ENCODE measurements at places on chromosomes 4 and X.

GRCh38 chr4:23881052-23881501, 8.8 kb downstream of the PPARGC1A start:
- DNase-seq = no peak

DNA sequence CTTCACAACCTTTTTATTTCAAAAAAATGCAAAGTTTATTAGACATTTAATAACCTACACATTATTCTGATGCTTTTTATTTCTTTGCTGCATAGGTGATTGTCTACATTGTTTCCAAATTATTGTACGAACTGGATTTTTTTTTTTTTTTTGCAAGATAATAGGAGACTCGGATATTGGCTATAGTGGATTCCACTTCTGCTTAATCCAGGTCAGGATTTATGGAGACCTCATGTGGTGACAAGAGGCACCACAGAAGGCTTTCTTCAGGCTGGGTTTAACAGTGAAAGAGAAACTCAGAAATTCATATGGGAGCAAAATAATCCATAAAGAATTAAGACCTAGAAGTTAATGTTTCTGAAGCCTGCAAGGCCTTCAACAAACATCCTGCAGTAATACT, 2.4 kb upstream of the SLIT2 start:
- DNase-seq = no peak

GRCh38 chrX:8037593-8038348, 110.6 kb upstream of the PNPLA4 start:
- no peak for DNase-seq

GRCh38 chrX:152821145-152821765, 9.3 kb downstream of the CETN2 start:
- no peak for DNase-seq

DNA sequence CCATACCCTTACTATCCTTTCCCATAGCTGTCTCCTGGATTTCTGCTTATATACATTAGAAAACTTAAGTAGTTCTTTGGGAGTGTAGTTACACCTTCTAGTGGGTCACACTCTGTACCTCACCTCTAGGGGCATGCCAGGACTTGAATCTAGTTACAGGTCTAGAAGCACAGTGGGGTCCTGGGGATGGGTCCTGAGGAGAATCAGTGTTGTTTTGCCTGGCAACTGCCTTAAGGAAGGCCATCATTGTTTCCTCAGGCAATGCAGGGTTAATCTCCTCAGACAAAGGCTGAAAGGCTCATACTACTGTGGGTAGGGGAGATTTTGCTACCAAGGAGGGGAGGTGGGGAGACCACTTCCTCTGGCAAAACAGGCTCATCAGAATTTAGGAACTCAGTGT, 750.3 kb downstream of the FAT4 start:
- no peak for DNase-seq

GRCh38 chrX:17635231-17635630, 102.1 kb upstream of the SCML1 start:
- no peak for DNase-seq

DNA sequence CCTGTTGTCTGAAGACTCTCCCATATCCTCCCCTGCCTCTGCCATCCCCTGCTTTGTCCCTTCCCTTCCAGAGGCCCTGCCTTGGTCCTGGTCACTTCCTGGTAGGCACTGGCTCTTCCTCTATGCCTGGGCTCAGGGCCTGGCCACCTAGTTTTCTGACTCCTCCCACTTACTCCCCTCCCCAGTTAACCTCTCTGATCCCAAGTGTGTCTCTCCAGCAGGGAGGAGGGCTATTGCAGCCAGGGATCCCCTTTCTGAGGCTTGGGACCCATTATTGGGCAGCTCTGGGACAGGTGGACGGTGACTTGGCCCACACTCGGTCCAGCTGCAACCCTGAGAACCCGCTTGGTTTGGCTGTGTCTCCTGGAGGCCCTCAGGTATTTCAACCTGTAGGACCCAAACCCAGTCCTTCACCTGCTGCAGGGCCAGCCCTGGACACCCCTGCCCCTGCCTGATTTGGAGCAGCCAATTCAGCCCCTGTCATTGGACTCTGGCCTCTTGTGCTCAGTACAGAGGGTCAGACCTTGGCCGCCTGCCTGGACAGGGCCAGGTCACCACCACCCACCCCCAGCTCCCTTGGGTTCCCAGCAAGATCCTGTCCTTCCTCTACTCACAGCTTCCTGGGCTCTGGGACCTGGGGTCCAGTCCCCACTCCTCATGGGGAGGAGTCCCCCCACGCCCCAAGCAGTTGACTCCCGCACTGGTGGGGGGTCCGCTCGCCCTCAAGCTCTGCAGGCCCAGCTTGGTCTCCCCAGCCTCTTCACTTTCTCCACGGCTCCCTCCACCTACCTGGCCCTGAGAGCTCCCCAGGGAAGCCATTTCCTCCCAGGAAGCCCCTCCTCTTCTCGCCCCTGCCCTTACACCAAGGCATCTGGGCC, 1.1 kb upstream of the SH3BP2 start:
- no peak for DNase-seq

DNA sequence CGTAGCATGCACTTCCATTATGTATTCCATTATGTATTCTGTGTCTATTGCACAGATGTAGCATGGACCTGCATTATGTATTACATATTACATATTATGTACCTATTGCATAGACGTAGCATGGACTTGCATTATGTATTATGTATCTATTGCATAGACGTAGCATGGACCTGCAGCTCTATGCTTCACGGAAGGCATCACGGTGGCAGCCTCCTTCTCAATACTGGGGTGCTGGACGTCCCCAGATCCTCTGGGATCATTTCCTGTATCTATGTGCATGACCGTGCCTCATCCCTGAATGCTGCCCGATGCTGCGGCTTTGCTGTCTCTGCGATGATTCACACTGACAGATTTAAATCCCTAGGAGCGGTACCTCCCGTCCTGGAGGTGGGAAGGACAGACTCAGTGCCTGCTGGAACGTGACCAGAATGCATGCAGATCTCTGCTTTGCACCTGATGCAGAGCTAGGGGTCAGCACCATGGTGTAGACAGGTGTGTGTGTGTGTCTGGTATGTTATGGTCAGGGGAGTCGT, 317.5 kb downstream of the DHRSX start:
- no peak for DNase-seq

DNA sequence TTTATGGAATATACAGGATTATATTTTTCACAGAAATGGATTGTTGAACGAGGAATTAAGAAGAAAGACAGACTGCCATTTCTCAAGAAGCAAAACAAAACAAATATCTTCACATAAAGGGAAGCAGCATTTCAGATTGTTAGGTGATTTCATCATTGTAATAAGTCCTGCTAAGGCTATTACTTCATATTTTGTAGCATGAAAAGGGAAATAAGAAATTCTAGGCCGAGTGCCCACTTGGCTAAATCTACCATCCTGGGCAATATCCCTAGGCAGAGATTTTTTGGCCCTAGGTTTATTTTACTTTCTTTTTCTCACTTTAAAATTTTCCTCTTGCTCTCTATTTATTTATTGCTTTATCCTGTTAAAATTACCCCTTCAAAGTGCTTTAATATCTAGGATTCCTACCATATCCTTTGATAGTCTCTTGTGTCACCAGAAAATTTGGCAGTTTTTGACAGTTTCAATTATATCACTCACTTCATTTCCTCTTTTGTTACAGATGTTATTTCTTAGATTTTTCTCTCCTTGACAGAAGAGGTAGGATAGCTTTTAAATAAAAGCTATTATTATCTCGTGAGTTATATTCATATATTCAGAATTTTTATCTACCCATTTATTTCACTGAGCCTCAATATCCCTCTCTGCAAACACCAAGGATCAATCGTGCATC, 142.3 kb downstream of the PDGFC start:
- no peak for DNase-seq

GRCh38 chr4:95534032-95534431, 14.7 kb downstream of the UNC5C start:
- no peak for DNase-seq

DNA sequence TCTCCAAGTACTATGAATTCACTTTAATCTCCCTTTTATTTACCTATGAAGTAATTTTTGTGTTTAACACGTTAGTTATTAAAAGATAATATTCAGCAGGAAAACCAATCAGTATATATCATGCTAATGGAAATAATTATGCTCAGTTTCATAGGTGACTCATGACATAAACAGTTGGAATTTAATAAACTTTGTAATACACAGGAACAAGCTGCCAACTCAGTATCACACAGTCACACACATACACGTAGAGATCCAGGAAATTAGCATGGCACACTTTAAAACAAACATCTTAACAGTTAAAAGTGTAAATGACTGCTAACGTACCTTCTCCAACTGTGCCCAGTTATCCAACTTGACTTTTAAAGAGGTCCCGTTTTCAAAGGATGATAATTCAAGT, 2.3 kb downstream of the SPATA4 start:
- no peak for DNase-seq

- no peak for DNase-seq
Observed at GRCh38 chr4:6324999-6325787, 55.5 kb downstream of the WFS1 start.

DNA sequence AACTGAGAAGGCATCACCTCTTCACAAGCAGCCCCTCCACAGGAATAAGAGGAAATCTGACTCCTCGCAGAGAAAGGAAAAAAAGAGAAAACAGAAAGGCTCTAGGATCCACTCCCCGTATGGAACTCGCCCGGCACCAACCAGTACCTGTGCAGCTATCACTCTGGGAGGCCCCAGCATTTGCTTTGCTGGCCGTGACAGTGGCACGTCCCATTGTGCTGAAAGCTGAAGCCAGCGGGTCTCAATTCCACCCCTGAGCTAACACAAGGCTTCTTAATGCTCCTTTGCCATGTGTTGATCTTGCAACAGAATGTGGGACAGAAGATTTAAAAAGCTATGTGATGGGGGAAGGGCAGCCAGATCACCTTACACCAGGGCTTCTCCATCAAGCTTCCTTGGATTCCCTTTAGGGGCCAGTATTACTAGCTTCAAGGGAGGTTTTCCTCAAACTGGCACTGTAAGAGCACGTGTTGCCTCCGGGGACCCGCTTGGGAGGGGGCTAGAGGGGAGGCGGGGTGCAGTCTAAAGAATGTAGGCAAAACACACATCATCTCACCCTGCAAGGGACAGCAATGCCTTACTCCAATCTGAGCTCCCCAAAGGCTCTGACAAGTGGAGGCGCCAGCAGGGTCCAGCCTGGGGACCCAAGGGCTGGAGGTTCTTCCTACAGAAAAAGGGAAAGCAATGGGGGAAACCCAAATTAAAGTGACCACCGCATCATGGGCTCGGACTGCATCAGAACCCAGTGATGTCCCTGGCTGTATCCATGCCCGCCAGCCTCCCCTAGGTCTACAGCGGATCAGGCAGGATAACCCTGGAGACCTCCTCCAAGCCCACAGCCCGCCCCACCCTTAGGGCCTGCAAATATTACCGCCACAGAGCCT, 1.2 kb downstream of the USP46 start:
- DNase-seq = no peak

- no peak for DNase-seq
Observed at GRCh38 chrX:107272431-107272921, 66.1 kb downstream of the DNAAF6 start.

- no peak for DNase-seq
Observed at GRCh38 chr4:139732991-139733570, 67.5 kb downstream of the MGST2 start.

- DNase-seq = no peak
Observed at GRCh38 chrX:121010218-121010617, 24.7 kb upstream of the CT47A1 start.

GRCh38 chr4:52370576-52370975, 288.5 kb downstream of the USP46 start:
- DNase-seq = no peak

GRCh38 chr4:140238351-140239056, 84.5 kb upstream of the MAML3 start:
- DNase-seq = no peak

- DNase-seq = no peak
Observed at GRCh38 chrX:56793521-56794320, 64.7 kb downstream of the NBDY start.

- DNase-seq = no peak
Observed at GRCh38 chrX:102765809-102766208, 45.3 kb downstream of the GPRASP3 start.

- no peak for DNase-seq
Observed at GRCh38 chr4:2159931-2160330, 82.0 kb downstream of the HAUS3 start.

- no peak for DNase-seq
Observed at GRCh38 chr4:75907966-75908365, 5.7 kb upstream of the PPEF2 start.

DNA sequence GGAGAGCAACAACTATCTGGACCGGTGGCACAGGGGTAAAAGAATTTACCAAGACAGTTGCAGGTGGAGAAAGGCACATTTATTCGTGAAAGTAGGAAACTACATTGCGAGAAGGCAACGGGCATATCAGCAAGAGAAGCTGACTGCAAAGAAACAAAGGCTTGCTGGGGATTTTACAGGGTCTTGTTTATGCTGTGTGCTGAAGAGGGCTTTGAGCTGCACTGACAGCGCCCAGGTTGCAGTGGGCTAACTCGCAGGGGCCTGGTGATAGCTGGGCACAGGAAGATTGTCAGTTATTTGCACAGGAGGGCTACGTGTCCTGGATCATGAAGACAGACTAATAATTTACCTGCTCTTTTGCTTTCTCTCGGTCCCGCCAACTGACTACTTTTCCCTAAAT, 10.7 kb downstream of the TLR3 start:
- DNase-seq = no peak

- DNase-seq = no peak
Observed at GRCh38 chr4:7756071-7756470, 183.6 kb downstream of the AFAP1 start.

DNA sequence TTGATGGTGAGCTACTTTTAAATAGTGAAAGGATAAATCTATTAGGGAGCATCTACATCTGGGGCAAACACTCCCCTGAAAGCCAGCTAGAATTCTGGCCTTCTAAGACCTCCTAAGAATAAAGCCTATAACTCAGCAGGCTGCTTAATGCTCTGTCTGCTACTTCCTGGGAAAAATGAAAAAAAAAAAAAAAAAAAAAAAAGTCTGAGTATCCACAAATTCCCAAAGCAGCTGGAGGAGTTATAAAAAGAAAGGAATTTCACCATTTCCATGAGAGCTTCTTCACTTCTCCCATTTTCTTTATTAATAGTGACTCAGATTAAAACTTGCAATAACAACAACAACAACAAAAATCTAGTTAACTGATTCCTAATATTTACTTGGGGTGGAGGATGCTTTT, 511.2 kb downstream of the INPP4B start:
- DNase-seq = no peak

- no peak for DNase-seq
Observed at GRCh38 chrX:151153667-151154066, 22.7 kb upstream of the GPR50 start.

- no peak for DNase-seq
Observed at GRCh38 chrX:42996861-42997260, 218.9 kb upstream of the PPP1R2C start.

DNA sequence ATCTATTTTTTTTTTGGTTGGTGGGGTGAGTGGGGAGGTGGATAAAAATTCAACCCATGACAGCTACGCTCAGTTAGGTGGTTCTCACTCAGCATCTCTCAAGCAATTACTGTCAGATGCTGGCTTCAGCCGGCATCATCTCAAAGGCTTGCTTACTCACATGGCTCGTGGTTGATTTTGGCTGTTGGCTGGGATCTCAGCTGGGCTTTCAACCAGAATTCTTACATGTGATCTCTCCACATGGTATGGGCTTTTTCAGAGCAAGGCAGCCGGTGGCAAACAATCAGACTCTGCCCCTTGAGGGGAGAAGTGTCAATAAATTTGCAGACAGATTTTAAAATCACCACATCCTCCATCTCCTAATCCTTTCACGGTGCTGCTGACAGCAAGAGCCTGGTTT, 47.2 kb downstream of the SLC34A2 start:
- DNase-seq = no peak

Measured in stimulated activated CD8-positive, alpha-beta memory T cell treated with anti-CD3 and anti-CD28 coated beads, Interleukin-7, amount 100 ng/mL, for 24 hours (primary cell).